ENCODE measurements at places on chromosomes 5 and 9.

- no peak for DNase-seq
These were observed 40.6 kb downstream of the CLINT1 start for GRCh38 chr5:157818368-157818767.

DNA sequence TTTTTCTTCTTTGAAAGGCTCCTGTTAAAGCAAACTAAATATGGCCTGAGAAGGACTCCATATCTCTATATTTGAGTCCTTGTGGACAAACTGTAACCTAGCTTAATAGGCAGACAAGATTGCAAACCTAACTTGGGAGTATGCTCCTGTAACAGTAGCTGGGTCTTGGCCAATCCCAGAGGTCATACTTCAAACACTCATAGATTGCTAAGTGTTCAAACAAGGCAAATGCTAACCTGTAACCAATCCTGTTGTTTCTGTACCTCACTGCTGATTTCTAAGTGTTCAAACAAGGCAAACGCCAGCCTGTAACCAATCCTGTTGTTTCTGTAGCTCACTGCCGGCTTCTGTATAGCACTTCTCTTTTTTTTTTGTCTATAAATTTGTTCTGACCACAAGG, 50.6 kb upstream of the CLK4 start:
- DNase-seq: no peak

DNA sequence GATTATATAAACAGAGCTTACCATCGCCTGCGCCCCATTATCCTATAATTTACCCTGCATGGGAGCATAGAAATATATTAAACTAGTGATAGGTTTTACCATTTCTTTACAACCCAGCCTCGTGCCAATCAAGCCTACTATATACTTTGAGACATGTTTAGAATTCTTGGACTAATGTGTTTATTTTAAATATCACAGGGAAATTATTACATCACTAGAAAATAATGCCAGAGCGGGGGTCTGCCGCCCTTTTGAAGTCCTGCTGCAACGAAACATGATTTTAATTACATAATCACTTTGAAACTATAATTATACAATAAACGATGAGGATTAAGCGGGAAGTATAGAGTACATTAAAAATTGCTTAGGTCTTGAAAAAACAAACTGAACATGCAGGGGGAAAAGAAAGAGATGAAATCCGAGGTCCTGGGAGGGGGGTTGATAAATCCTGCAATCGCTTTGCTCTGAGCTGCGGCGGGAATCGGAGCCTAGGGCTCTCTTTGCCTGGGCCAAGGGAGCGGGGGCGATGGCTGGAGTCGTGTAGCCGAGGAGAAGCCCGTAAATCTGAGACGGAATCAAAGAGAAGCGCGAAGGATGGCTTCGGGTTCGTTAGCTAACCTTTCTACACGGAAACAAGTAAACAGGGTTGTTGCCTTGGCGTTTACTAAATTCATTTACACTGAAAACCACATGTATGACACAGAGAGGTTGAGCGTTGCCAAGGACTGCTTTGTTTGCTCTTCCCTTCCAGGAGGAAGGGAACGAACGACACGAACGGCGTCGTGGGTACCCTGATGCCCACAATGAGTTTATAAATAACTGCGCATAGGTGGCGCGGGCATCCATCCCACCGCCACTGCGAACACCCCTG, 127.6 kb downstream of the TMEM174 start:
- no peak for DNase-seq

DNA sequence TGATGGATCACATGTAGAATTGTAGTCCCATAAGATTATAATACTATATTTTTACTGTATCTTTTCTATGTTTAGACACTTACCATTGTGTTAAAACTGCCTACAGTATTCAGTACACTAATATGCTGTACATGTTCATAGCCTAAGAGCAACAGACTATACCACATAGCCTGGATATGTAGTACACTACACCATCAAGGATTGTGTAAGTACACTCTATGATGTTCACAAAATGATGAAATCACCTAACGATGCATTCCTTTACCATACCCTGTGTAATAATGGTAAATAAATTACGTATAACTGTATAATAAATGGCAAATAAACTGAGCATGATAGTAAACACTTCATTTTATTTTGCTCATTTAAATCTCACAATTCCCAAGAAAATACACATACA, 60.3 kb downstream of the RICTOR start:
- DNase-seq: no peak

DNA sequence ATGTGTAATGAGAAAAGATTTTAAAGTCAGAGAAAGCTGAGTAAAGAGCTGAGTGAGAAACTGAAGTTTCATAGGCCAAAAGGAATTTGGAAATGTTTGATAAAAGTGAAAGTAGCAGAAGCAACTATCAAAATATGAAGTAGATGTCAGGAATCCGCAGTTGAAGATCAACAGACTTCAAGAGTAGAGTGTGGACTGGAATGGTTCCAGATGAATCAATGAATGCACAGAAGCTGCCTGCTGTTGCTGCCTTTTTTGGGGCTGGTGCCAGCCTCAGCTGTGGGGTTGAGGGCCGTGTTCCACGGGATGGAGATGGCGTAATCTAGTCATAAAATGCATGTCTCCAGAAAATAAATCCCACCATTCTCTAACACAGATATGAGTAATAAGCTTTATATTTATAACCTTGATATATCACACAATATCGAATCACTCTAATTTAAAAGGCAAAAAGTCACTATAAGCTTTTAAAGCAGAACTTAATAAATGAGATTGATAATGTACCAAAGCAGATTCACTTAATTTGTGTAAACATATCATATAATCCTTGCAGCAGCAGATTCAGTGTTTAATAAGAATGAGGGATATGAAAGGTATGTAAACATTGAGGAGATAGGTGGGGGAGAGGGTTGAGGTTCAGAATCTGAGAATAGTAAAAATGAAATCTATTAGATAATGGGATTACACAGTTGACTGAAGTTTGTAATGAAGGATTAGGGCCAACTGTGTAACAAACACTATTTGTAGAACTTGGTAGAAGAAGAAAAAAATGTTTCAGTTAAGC, 652.3 kb upstream of the FTMT start:
- DNase-seq: peak; percentile 7

DNA sequence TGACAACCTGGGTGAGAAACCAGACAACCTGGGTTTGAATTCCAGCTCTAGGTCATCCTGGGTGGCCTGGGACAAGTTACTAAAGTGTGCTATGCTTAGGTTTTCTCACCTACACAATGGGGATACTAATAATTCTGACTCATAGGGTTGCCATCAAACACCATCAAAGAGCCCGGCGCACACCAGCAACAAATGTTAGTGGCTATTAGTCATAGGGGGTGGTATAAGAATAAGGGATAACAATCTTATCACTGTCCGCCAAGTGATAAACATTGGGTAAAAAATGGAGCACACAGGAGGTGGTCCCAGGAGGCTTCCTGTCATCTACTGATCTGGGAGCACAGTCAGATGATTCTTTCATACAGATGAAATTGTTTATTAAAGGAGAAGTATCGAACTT, 61.4 kb upstream of the AFAP1L1 start:
- DNase-seq: peak; percentile 53

DNA sequence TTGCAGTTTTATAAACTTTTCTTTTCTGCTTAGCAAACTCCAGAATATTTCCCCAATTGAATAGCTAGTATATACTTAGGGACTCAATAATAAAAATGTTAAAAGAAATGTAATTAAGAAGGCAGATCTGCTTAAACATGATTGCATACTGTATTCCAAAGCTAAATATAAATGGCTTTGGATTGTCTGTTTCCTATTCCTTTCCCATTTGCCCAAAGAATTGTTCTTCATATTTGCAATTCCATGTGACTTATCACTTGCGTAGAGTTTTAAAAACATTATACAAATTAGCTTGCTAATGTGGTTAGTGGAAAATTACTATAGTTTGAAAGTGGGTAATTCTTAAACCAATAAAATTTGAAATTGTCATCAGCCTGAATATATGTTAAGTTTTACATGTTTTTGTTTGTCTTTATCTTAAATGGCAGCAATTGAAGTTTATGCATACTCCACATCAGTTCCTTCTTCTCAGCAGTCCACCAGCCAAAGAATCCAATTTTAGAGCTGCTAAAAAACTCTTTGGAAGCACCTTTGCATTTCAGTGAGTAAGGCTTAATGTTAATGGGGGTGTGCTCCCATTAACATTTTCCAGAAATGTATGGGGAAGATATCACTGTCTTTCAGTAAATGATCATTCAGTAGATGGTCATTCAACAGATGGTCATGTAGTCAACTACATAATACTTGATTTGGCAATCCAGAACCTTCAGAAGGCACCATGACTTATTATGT, 161.2 kb downstream of the PARP8 start:
- DNase-seq: no peak

DNA sequence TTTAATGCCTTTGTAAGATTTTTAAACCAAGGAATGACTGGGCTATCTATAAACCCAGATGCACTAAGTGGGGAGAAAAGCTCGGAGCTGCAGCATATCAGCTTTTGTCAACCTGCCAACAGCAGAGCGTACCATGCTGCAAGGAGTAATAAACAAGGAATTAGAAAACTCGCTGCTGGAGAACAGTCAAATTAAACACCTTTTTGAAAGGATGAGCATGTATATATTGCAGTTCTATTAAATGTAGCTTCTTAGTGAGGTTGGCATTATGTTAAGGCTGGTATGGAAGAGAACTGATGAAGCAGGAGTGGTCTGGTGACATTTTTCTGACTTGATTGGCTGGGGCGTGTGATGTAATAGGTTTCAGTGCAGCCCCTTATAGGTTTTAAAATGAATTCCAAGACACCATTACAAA, 74.7 kb downstream of the PIK3R1 start:
- DNase-seq: peak; percentile 50
